ENCODE measurements at places on chromosomes 6 and 20.
A peak's percentile ranks its signal among the peaks of the same experiment; 100 is the strongest.

DNA sequence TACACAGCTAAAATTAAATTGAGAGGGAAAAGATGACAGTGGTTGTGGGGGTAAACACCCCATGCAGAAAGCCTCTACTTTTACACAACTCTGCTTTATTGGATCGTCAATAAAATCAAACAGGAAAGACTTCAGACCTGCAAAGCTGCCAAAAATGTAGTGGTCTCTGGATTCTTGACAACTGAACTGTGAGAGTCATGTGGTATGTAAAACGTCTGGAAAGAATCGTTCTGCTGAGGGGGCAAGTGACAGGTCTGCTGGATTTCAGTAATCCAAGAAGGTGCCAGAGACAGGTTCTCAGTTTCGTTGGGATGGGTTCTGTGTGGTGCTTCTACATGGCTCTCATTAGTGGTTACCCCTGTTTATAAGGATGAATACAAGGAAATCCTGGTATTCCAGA is 63.3 kb downstream of the TSPYL4 start:
- no peak for DNase-seq

- no peak for DNase-seq
Observed at GRCh38 chr6:32181915-32182529, 2.0 kb downstream of the AGER start.

DNA sequence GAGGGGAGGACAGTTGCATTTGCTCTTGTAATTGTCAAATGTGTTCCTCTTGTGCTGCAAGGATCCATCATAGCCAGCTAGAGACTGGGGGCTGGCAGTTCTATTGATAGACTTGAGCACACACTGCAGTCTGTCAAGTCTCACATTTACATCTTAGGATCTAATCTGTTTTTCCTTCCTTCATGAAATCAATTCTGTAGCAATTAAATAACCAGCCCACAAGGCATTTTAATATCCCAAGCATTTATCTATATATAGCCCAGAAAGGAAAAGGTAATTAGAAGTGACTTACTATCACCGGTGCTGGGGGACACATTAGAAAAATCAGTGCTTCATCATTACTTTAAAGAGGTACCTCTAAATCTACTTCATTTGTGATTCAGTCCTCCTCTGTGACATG is 143.0 kb upstream of the STXBP5 start:
- DNase-seq: no peak

DNA sequence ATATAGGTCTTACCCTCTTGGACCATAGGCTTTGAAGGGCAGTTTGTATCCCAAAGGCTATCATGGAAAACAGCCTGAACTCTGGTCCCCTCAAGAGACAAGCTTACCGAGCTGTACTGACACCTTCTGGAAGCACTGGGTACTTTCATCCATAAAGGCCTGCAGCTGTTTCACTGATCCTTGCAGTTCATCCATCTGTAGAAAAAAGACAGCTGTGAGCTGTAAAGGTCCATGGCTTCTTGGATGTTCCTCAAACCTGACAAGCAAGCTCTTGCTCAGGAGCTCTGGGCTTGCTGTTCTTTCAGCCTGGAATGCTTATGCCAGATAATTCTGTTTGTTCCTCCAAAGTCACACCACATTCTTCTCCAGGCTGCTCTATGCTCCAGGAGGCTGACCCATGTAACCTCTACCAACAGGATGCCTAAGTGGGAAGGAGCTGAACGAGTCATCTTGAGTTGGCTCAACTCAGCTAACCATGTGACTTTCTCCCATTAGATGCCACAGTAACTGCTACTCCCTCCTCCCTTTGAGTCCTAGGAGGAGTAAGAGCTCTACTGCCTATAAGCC is 8.8 kb upstream of the NDRG3 start:
- DNase-seq: peak; percentile 20

- no peak for DNase-seq
Observed at GRCh38 chr6:127868338-127868737, 32.5 kb downstream of the THEMIS start.

- no peak for DNase-seq
Observed at GRCh38 chr6:72032086-72032485, 145.7 kb downstream of the RIMS1 start.

DNA sequence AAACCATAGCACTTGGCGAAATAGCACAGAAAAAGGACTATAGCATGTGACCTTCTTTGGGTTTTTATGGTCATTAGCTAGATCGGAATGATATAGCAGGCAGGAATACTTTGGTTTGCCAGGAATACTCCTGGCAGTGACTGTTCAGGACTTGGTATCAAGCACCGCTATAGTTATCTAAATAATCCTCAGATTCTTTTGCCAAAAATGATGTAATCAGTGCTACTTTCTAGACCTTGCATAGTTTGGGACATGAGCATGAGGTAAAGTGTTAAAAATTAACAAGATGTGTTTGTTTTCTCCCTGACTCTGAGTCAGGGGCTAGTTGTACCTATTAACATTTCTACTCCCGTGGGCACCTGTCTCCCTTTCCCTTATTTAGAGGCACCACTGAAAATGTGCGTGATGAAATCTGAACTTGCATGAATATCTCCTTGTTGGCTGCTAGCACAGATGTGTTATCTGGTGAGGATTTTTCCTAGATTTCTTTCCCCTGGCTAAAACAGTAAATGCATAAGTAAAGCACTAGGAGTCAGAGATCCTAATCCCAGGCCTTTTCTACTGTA is 511.0 kb downstream of the CDKAL1 start:
- DNase-seq: no peak

DNA sequence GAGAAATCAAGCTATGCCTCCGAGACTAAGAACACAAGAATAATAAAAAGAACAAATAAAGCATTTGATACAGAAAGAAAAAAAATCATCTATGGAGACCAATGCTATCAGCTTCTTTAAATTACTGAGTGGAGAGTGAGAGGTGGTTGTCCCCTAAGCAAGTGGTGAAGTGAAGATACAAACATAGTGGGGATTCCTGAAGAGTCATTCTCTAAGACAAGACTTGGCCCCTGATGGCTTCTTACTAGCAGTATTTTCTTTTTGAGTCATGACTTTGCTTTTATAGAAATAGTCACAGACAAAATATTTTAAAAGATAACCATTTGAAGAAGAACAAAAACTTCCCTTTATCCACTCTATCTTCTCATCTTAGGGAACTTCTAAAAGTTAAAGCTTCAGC is 261.4 kb upstream of the PRDM1 start:
- DNase-seq: no peak

DNA sequence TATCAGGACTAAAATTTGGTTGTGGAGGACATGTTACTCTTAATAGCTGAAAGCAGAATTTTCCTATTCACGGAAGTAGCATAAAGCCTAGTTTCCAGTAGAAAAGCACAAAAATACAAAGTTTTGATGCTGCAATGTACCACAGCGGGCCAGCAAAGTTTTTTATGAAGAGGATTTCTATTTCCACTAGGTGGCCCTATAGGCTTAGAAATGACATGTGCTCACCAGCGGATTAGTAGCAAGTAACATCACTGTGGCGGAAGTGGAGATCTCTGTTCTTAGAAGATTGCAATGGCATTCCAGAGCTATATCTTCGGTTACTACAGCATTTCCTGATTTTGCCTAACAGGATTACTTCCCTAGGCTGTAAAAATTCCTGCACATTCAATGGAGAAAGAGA is 1219.0 kb upstream of the EYS start:
- no peak for DNase-seq

DNA sequence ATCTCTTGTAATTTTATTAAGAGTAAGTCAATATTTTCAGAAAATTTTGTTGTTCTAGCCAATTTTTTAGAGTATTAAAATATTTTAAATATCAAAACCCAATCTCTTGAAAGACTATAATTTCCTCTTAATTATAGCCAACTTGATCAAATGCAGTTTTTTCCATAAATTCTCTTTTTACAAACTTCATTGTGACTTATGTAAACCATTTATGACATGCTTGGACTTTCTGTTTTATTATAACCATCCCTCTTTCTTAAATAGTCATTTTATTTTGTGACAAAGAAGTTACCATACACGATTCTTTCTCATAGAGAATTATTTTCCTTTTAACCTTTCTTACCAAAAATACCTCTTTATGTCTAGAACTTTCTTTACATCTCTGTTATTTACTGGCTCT is 1075.5 kb downstream of the KHDRBS2 start:
- no peak for DNase-seq

DNA sequence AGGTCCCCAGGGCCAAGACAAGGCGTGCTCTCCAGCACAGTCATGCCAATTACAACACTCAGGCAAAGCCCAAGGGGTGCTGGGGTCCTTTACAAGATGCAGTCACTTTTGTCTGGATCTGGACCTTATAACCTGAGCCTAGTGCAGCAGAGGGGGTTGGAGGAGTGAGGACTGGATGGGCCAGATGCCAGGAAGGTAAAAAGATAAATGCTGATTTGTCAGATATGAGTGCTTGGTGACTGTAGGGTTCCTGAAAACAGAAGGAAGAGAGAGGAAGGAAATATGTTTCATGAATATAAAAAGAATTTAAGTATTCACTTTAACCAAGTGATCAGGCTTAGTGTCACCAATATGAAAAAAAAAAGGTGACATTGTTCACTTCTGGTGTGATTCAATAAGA is 43.4 kb upstream of the TFAP2A start:
- DNase-seq: no peak

DNA sequence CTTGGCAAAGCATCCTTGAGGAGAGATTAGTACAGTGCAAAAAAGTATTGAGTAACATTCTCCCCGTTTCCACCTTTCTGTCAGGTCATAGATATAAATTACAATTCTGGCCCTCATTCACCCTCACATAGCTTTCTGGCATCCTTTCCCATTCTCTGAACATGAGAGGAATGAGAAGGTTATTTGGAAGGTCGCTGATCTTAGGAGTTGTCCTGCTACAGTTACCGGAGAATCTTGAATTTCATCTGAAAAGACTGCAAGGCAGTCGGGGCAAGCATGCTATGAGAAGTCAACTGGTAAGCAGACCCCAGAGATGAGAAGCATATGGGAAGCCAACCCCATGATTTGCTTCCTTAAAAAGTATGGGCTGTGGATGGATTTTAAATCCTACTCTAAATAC is 166.7 kb upstream of the CENPW start:
- no peak for DNase-seq

GRCh38 chr6:167210375-167211294 is 52.9 kb upstream of the GPR31 start:
- no peak for DNase-seq

- DNase-seq: peak; percentile 36
Observed at GRCh38 chr20:52494244-52494643, 302.7 kb upstream of the ZFP64 start.

DNA sequence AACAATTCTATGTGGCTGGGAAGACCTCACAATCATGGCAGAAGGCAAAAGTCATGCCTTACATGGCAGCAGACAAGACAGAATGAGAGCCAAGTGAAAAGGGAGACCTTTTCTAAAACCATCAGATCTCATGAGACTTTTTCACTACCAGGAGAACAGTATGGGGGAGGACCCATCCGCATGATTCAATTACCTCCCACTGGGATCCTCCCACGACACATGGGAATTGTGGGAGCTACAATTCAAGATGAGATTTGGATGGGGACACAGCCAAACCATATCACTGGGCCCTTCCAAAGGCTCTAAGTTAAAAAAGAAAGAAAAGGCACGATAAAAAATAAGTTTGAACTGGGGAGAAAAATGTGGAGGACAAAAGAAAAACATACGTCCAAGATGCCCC is 406.9 kb upstream of the CDH4 start:
- no peak for DNase-seq

DNA sequence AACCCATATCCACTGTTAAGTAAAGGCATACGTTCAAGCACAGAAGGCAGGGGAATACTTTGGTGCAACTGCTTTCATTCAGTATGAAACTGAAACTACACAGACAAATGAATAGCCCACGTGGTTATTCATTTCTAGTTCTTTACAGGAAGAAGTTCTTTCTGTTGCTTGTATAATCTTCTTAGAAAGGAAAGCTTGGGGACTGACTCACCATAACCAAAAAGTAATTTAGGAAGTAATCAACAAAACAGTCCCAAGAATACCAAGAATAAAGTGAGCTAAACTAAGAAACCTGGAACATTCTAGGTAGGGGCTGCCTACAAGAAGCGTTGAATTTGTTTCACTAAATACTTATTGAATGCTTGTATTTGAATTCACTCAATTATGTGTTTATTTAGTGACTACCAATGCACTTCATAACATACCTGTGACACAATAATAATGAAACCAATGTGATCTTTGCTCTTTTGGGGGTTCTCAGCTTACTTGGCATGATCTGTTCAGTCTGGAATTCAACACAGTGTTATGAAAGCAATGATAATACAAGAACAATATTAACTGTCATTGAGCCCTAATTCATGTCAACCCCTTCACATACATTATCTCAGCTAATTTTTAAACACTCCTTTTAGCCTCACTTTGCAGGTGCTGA is 25.1 kb upstream of the KIAA0408 start:
- no peak for DNase-seq

- DNase-seq: no peak
Observed at GRCh38 chr6:3314621-3315467, 56.1 kb downstream of the PSMG4 start.

GRCh38 chr6:129645830-129646579 is 64.0 kb downstream of the ARHGAP18 start:
- DNase-seq: no peak
